ENCODE measurements at places on chromosomes 6 and 20.

- no peak for DNase-seq
These were observed 619.7 kb downstream of the HACE1 start for GRCh38 chr6:104239971-104240370.

GRCh38 chr20:18978311-18978710 is 164.7 kb downstream of the SCP2D1 start:
- no peak for DNase-seq

- DNase-seq: no peak
These were observed 21.9 kb downstream of the DEF6 start for GRCh38 chr6:35319346-35320030.

- DNase-seq: no peak
These were observed 45.3 kb downstream of the FGD2 start for GRCh38 chr6:37050854-37051137.

DNA sequence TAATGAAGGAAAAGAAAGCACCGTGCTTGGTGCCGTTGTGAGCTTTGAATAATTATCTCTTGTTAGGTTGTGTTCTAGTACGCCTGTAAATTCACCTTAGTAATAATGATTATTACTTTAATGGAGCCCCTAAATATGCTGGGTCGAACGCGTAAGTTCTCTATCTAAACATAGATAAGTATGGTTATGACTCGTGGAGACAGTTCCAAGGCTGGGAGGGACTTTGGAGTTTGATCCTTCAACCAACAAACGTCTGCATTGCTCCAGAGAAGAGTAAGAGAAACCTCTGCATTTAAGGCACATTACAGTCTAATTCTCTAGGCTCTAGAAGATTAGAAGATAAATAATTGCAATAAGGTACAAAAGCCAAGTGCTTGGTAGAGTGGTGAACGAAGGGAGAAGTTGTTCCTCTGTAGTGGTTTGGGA is 514 bp downstream of the ACOT13 start:
- no peak for DNase-seq

DNA sequence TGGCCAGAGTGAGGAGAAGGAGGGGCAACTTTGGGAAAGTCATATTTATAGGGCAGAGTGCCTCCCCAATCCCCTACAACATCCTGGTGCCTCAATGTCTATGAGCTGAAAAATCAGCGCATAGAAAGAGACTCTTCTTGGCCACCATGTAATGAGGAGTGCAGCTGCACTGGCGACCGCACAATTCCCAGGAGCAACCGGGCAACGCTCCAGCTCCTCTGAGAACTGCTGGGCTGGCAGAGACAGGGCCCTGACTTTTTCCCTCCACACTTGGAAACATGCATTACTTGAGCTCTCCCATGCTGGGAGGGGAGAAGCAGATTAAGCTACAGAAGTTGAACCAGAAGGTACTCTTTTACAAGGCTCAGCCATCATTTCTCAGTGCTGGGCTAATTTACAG is 31.4 kb upstream of the MARCKS start:
- DNase-seq: no peak

DNA sequence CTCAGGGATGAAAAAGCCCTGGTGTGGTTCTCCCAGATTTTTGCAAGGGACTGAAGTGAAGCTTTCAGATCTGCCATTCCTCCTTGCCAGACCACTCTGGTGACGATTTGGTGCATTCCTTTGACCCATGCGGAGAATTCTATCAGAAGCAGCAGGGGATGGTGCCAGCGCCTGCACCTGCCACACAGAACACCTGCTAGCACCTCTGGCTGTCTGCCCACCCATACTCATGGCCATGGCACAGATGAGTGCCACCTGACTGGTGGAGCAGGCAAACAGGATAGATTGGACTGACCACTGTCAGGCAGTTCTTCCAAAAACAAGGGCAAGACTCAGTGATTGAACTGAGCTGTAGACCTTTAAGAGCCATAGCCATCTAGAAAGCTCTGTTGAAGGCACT is 107.1 kb downstream of the CDYL start:
- no peak for DNase-seq

GRCh38 chr6:82979657-82980056 is 86.0 kb downstream of the UBE3D start:
- no peak for DNase-seq

DNA sequence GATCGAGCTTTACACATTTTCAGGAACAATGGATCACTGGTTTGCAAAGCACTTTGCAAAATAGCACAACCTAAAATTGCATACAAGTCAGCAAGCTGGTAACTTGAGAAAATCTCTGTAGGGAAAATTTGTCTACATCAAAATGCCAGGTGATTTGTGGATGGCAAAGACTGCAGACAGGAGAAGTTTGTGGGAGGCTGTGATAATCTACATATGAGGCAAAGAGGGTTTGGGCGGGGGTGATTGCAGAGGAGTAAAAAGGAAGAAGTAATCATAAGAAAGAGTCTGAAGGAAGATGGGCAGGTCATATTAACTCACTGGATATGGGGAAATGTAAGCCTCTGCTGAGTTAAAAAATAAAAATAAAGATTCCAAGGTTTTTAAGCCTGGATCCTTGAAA is 166.3 kb upstream of the STXBP5 start:
- DNase-seq: no peak

DNA sequence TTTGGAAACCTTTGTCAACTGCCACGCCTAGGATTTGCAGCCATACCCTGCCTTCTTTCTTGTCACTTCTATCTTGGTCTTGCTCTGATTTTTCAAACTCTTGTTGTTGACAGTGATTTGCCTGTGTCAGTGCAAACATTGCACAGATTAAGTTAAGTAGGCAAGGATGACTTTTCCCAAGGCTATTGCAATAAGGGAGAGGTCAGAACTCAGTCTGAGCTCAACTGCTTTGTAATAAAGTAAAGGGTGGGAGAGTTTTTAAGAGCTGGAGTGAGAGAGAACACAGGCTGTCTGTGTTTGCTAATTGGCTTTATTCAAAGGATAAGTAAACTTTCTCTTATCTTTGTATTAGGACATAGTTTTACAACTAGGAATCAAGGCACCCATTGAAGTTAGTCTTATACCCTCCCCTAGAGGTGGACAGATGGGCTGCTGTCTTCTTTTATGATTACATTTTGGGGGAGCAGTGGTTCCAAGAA is 448.6 kb downstream of the PHF3 start:
- DNase-seq: no peak

GRCh38 chr6:37990762-37991525 is 171.4 kb downstream of the ZFAND3 start:
- no peak for DNase-seq

DNA sequence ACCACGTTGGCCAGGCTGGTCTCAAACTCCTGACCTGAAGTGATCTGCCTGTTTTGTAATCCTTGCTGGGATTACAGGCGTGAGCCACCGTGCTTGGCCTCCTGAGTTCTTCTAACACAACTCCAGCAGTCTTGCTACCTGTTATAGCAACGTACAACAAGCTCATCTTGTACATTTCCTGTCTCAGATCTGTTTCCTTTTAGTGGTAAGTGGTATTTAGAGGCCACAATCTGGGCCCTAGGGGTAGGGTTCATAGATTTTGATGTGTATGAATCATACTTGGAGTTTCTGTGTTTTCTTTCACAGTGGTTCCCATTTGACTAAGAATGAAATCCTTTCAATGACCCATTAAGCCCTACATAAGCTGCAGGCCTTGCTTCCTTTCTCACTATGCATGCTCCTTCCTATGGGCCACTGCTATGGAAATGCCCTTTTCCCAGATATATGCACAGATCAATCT is 27.1 kb upstream of the SYNCRIP start:
- no peak for DNase-seq

GRCh38 chr6:80608881-80609280 is 502.4 kb downstream of the BCKDHB start:
- no peak for DNase-seq

DNA sequence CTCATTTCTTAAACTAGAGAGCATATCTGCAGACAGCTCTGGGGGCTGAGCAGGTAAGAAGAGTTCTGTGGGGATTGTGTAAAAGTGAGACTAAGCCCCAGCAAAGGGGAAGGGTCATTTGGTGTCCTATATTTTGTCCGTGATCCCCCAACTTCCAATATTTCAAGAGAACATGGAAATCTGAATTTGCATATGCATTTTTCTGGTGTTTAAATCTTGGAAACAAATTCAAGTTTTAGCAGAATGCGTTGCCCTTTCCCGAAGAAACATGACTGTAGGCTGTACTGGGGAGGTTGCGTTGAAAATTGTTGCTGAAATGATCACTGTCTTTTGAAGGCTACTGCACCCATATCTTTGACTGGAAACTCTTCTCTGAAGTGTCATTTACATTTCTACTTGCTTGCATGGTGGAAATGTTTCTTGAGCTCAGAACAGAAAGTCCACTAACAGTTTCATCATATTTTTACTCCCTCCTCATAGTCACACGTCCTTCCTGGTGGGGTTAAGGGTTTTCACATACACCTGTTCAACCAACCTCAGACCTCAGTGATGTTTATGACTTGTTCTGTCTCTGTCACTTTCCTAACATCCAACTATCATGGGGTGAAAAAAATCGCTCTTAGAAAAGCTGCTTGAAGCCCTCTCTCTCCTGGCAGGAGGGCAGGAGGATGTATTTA is 140.3 kb downstream of the BCAS1 start:
- DNase-seq: no peak

- no peak for DNase-seq
These were observed 9.2 kb upstream of the BNIP5 start for GRCh38 chr6:36345681-36346466.

GRCh38 chr6:108560463-108561308 is at the start of gene FOXO3:
TSS of gene FOXO3 (plus strand) at chr6:108560917. CDS start at chr6:108561209, 292 bp downstream.
- DNase-seq: peak; percentile 57

DNA sequence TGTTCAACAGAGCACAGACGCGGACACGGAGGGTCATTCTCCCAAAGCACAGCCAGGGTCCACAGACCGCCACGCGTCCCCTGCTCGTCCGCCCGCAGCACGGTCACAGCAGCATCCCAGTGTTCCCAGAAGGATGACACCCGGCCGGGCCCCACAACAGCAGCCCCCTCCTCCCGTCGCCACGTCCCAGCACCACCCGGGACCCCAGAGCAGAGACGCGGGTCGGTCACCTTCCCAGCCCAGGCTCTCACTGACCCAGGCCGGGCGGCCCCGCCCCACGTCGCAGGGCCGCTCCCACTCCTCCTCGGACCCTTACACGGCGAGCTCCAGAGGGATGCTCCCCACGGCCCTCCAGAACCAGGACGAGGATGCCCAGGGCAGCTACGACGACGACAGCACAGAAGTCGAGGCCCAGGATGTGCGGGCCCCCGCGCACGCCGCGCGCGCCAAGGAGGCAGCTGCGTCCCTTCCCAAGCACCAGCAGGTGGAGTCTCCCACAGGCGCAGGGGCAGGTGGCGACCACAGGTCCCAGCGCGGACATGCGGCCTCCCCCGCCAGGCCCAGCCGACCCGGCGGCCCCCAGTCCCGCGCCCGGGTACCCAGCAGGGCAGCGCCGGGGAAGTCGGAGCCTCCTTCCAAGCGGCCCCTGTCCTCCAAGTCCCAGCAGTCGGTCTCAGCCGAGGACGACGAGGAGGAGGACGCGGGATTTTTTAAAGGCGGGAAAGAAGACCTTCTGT is 64.3 kb downstream of the FNDC1 start:
- DNase-seq: no peak

DNA sequence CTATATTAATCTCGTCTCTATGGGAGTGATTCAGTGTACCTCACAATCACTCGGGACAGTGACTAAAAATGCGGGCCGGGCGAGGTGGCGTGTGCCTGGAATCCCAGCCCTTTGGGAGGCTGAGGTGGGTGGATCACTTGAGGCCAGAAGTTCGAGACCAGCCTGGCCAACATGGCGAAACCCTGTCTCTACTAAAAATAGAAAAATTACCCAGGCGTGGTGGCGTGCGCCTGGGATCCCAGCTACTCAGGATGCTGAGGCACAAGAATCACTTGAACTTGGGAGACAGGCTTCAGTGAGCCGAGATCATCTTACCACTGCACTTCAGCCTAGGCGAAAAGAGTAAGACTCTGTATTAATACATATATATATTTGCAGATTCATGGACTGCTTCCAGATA is 17.4 kb downstream of the POPDC3 start:
- no peak for DNase-seq

GRCh38 chr6:155219858-155220301 is 43.9 kb upstream of the CLDN20 start:
- no peak for DNase-seq

DNA sequence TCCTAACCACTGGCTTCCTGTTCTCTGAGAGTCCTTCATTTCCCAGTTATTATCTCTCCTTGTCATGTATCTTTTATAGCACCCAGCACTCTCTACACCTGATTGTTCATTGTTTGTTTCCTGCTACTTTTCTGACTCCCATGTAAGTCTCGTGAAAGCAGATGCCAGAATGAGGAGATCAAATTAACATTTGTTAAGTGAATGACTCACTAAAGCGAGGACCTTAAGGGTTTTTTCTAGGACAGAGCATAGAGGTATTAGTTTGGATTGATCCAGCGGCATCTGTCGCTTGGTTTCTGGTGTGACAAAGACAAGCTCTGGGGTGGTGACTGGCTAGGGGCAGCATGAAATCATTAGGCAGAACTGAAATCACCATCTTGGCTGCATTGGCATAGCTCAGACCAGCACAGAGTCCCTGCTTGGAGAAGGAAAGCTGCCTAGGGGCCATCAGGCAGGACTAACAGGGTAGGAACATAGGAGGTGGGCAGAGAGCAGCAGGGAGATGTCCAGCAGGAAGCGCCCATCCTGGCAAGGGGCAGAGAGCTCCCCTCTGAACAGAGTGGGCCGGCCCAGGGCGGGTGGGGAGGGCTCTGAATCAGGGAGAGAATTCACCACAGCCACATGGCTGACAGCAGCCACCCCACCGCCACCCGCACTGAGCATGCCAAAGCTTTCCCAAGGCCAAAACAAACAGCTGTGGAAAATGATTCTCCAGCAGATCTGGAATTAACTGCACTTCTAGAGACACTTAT is 97.1 kb upstream of the CEP85L start:
- no peak for DNase-seq

GRCh38 chr6:73857341-73857890 is 161.4 kb downstream of the CD109 start:
- DNase-seq: no peak

- DNase-seq: no peak
These were observed 65.5 kb upstream of the CLVS2 start for GRCh38 chr6:122930252-122931180.

DNA sequence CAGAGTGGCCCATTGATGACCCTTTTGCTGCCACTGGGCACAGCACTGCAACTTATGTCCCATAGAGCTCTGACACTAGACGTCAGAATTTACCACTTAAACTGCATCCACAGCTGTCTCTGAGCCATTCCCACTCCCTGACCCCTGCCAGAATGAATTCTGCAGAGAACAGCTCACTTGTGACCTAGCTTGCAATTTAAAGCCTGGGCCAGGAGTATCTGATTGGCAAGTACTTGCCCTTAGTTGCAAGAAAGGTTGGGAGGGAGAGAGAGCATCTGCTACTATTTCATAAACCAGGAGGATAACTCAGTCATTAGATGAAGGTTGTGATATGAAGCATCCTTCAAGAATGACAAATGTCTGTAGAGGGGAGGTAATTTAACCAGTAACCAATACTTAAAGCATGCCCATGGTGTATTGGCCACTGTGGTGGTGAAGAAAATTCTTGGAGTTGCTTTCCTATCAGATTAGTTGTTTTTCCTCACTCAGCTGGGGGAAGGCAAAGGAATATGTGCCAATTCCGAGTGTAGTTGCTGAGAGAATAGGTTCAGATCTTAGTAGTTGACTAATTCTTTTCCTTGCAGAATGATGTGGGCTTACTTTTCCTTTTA is 46.5 kb downstream of the IL22RA2 start:
- no peak for DNase-seq

GRCh38 chr20:54524849-54525248 is 49.5 kb downstream of the DOK5 start:
- DNase-seq: no peak

Measured in stimulated activated CD4-positive, alpha-beta T cell treated with anti-CD3 and anti-CD28 coated beads, Interleukin-4, amount 100 ng/mL, for 4 hours (primary cell).